ENCODE measurements at places on chromosomes 5 and 9.

GRCh38 chr5:146068977-146069779 is 36.2 kb downstream of the PLAC8L1 start:
- no peak for DNase-seq

GRCh38 chr9:96596601-96597111 is 23.0 kb downstream of the CDC14B start:
- DNase-seq = no peak

- no peak for DNase-seq
These were observed 76.5 kb downstream of the PHF2 start for GRCh38 chr9:93652604-93653592.

- no peak for DNase-seq
These were observed 18.0 kb upstream of the CAPSL start for GRCh38 chr5:35956429-35956828.

- no peak for DNase-seq
These were observed 32.5 kb downstream of the SGCD start for GRCh38 chr5:156359476-156359875.

DNA sequence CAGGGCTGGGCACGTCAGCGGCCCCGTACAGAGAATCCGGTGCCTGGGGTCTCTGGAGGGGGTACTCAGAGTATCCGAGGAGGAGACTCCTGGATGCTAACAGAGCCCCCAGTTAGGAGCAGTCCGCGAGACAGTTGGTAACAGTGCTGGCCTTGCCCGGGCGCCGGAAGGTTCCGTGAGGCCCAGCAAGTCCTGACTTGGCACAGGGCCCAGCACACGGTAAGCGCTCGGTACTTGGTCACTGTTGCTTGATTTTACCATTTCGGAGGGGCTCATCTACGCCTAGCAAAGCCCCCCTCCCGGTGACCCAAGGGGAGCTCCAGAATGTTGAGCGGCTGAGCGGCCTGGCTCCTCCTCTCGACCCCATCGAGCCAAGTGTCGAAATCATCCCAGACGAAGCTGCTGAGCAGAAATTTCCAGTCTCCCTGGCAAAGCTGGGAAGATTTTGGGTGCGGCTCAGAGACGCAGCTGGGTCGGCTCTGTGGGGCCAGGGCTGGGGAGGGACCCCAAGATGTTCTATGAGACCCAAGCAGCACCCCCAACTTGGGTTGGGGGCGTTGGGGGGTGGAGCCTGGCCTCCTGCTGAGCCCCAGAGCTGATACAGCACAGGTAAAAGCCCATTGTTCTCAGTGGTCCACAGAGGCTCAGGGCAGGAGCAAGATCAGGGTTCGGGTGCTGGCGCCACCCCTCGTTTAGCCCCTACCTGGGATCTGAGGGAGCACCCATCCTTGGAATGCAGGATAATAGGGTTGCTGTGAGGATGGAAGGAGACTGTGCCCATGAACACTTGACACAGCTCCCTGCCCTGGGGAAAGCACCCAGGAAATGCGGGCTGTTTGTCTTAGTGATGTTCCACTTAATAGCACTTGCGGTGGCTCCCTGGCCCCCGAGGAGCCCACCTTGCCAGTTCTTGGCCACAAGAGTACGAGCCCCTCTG is 137.2 kb downstream of the C9orf50 start:
- DNase-seq = peak; percentile 45

- no peak for DNase-seq
These were observed 28.8 kb downstream of the SPOCK1 start for GRCh38 chr5:137470111-137470920.

GRCh38 chr9:133888048-133888808 is 103.9 kb downstream of the VAV2 start:
- no peak for DNase-seq

- no peak for DNase-seq
These were observed 215.7 kb downstream of the ICE1 start for GRCh38 chr5:5638211-5638610.

DNA sequence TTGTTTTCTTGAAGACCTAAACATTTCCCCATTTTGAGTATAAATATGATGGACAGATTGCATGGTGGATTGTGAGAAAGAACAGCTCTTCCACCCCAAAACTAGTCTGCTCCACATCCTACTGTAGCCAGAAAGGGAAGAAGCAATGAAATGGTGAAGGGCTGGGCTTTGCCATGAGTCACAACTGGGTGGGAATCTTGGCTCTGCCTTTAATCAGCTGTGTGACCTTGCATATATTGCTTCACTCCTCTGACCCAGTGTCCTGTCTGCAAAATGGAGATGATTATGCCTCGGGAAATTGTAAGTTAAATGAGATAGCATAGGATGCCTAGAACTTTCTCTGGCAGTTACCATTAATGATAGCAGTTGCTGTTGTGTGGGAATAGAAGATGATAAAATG is 101.9 kb downstream of the PDE8B start:
- no peak for DNase-seq

DNA sequence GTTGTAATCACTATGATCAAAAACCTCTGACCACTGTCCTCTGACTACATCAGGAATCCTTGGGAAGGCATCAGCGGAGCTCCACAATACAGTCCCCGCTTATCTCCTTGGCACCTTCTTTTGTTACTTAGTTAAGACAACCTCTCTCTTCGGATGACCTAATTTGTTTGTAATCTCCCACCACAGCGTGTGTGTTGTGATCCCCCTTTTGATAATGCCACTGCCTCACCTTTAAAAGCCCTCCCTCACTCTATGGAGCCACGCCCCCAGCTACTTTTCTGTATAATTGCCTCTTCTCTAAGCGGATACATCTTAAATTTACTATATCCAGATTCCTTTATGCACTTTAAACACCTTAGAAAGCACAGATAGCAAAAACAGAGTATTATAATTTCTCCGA is 35.9 kb downstream of the OR2Y1 start:
- no peak for DNase-seq

DNA sequence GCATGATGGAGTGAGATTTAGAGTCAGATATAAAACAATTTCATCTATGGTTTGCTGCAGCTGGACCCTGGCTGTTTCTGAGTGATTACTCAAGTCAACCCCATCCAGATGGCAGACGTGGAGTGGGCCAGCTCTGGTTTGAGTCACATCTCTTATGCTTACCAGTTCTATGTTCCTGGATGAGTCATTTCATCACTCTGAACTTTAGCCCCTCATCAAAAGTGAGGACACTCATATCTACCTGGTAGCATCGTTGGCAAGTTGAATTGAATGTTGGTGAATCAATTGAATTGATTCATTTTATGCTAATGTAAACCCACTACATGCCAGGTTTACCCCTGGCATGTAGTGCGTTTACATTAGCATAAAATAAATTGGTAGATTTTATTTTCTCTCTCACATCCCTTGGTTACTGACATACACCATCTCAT is 176.4 kb downstream of the FGF18 start:
- no peak for DNase-seq

DNA sequence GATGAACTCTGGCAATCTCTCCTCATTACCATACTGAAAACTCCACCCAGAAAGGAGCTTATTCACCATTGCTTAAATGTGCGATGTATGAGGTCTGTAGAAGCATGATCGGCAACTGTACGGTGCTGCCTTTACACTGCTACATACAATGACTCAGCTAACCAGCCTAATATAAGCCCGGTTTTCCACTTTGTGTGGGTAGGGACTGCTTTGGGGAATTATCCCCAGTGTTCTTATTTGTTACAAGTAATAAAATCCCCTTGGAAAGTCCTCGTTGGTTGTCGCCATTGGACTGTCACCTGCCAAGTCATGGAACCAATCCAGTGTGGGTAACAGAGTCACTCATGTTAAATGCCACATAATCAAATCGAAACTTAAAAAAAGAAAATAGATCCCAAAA is 23.5 kb upstream of the TENT2 start:
- DNase-seq = no peak

DNA sequence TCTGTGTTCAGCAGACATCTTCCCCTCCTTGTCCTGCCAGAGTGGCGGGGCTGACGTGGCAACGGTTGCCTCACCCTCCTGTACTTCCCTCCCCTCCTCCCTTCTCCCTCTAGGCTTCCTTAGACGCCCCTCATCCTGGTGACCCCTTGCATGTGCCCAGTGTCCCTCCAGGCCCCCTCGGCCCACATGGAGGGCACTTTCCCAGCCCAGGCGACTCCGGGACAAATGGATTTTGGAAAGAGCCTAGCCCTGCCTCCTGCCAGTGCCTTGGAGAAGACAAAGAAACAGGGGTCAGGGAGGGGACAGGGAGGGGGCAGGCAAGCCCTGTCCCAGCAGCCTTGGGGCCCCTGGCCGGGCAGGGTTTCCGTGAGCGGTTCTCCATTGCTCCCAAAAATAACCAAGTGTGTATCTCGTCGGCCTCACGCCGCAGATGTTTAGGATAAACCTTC is 38.3 kb upstream of the NEURL1B start:
- DNase-seq = no peak

DNA sequence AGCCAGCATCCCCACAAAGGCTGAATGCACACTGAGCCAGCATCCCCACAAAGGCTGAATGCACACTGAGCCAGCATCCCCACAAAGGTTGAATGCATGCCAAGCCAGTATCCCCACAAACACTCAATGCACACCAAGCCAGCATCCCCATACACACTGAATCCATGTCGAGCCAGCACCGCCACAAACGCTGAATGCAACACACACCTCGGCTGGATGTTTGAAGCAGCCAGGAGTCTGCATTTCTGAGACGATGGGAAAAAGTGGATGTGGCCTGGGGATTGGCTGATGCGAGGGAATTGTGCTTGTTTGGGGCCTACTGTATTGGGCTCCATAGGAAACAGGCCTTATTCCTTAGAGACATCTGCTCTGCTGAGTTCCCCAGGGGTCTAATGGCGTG is 30.9 kb upstream of the CEP72 start:
- no peak for DNase-seq

- DNase-seq = no peak
These were observed 93.9 kb downstream of the YTHDC2 start for GRCh38 chr5:113607361-113607760.

DNA sequence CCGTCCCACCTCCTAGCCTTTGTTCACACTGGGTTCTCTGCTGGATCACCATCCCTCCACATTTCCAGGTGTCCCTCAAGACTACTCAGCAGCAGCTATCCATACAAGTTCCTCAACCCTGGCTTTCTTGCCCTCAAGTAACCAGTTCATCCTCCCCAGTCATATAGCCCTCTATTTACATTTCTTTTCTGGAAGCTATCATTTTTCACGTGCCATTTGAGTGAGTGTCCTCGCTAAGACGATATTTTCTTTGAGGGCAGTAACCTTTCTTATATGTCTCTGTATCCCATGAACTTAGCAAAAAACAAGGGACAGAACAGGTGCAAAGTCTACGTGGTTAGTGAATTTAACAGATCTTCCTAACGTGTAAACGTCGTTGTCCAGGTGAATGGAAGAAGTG is 29.6 kb upstream of the KCNMB1 start:
- DNase-seq = no peak

DNA sequence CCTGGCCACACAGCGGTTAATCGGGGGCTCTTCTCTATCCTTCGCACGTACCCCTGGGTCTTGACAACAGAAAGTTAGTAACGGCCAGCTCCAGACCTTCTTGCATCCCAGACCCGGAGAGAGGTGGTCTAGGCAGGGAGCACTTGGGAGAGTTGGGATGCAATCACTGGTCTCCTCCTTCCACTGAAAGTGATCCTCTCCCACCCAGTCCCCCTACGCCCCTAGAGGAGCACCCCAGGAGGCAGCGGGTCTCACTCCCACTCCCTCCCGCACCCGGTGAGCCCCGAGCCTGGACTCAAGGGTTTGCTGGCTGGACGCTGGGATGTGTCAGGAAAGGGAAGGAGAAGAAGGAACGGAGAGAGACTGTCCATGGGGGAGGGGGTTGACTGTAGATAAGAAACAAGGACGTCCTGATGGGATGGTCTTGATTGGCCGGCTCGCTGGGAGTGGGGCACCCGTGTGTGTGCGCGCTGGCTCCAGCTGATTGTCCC is 2.0 kb downstream of the RORB start:
- DNase-seq = no peak

GRCh38 chr5:82072138-82072537 is 100.3 kb downstream of the ATG10 start:
- DNase-seq = no peak

GRCh38 chr9:96048104-96048955 is 172.8 kb downstream of the ERCC6L2 start:
- peak; percentile 25 for DNase-seq

- no peak for DNase-seq
These were observed 479.1 kb downstream of the BNC2 start for GRCh38 chr9:16391369-16391768.

DNA sequence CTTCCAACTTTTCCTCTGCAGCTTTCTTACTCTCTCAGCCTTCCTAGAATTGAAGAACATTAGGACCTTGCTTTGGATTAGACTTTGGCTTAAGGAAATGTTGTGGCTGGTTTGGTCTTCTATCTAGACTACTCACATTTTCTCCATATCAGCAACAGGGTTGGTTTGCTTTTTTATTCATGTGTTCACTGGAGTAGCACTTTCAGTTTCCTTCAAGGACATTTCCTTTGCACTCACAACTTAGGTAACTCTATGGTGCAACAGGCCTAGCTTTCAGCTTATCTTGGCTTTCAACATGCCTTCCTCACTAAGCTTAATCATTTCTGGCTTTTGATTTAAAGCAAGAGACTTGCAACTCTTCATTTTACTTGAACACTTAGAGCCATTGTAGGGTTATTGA is 153.1 kb downstream of the CCDC192 start:
- DNase-seq = no peak

GRCh38 chr5:78251663-78252284 is 42.7 kb downstream of the AP3B1 start:
- DNase-seq = no peak

DNA sequence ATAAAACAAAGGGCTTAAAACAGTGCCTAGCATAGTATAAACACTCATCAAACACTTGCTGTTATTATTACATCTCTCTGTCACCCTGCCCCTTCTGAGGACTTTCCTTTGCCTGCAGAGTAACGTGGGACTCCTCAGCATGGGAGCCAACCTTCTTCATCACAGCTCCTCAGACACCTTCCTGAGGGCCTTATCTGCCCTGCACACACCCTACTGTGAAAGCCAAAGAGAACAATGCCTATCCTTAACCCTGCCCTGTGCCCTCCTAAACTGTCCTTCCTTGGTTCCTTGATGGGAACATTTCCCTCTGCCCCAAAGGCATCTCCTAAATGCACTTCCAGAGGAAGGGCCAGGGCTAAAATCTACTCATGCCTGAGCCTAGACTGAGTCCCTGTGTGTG is 20.6 kb upstream of the HAND1 start:
- DNase-seq = no peak

DNA sequence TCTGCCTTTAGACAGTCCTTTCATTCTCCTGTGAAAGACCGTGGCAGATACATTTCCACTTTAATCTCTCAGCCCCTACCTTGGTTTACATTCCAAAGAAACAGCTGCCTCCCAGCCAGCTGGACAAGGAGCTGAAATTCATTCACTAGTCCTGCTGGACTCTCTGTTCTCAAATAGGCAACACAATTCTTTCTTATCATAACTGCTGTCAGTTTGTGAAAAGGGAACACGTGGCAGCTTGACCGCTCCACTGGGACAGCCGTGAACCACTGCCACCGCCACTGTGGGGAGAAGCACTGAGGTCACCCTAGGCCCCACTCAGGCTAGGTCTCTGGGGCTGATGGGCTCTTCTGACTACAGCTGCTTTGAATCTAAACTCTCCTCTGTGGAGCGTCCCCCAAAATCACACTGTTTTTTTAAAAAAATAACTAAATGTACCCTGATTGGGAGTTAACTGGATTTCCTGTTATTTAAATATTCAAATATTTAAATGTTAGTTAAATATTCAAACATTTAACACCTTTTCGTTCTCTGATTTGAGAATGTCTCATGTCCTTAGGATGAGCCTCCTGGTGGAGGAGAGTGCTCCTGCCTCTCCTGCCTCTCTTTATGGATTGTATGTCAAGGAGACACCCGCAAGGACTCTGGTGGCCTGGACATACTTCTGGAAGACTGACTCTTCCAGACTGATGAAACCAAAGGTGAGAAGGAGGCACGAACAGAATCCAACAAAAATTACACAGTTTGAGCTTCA is 120.1 kb downstream of the BOD1 start:
- DNase-seq = no peak

Measured in CD8-positive, alpha-beta T cell (primary cell).